ENCODE measurements at places on chromosomes 12 and 14.

GRCh38 chr12:102390068-102390467 is 90.3 kb downstream of the IGF1 start:
- DNase-seq: no peak

DNA sequence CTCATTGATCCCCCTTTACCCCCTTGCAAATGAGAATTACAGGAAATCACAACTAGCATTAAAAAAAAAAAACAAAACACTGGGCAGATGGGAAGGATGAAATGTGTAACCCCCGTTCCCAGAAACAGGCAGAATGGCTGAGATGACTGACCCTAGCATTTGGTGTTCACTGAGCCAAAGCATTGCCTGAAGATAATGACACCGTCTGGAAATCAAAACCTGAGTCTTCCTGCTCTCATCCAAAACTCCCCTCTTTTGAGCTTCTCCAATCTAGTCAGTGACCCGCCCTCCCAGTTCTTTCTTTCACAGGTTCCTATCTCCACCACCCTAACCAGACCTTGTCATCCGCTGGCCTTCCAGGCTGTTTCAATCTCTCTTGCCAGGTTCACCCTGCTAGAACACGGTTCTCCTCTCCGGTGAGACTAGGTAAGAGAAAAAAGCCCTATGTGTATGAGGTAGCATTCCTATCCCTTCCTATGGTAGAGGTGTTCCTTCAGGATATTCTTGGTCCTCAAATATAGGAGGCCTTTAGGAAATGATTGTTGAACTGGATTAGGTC is 21.3 kb downstream of the SUSD6 start:
- DNase-seq: no peak

GRCh38 chr12:32146074-32146873 is 39.6 kb downstream of the BICD1 start:
- no peak for DNase-seq

DNA sequence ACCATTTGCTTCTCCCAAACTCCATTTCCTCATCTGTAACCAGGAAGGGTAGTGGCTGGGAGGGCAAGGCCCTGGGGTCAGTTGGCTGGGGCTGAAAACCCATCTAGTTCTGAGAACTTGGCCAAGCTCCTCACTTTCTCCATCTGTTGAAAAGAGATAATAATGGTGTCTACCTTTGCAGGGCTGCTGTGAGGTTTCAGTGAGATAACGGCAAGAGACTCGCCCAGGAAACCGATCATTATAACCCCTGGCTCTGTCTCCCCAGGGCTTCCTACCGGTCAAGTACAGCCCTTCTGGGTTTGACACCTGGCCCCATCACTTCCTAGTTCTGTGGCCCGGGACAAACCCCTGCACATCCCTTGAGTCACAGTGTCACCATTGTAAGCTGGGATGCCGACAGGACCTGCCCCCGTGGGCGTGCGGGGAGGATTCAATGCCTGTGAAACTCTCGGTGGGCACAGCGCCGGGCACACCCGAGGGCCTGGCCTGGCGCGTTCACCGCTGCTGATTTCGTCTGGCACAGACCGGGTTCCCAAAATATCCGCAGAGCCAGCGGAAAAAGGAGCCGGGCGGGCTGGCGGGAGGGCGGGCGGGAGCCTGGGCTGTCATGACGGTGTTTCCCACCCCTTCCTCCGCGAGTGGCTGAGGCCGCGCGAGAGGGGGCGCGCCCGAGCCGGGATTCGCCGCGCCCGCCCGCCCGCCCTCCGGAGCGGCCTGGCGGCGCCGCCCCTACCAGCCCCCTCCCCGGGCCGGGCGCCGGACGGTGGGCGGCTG is 4.4 kb downstream of the KMT5A start:
- peak; percentile 65 for DNase-seq

- DNase-seq: no peak
These were observed 60.7 kb upstream of the MAP1LC3B2 start for GRCh38 chr12:116498471-116498870.

DNA sequence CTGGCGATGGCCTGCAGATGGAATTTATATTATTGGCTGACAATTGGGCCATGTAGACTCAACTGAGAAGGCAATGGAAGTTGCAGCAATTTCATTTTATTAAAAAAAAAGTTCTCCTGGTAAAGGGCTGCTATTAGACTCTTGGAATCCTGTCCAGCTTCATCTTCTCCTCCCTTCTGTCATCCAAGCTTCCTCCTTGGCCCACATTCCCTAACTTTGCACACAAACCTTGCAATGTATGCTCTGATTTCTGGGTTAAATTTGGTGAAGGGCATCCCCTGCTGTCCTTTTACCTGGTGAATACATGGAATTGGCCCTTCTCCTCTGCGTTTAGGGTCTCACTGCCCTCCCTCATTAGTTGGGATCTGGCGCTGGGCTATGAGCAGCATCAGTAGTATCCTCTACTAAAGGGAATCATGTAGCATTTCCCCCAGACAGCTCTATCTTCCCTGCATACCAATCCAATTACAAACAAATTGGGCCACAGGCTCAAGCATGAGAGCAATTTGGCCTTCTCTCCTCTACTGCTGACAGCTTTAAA is 336.9 kb downstream of the BMP4 start:
- no peak for DNase-seq

- peak; percentile 66 for DNase-seq
These were observed 13.3 kb downstream of the SLC15A4 start for GRCh38 chr12:128810182-128811127.

DNA sequence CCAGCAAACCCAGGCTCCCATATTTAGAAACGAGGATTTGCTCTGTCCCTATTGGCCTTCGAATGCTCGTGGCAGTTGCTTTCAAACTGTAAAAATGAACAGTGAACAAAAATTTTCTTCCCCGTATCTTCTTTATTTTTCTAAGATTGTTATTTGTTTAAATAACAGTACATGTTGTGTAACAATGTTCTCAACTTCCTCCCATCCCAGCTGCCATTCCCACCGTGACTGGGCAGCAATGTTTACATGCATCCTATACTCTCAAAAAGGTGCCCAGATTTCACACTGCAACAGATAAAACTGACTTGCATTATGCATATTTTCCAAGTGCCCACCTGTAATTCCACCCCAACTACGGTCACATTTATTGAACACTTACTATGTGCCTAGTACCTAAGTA is 12.8 kb downstream of the VCPKMT start:
- DNase-seq: no peak

GRCh38 chr12:2408262-2408661 is 355.5 kb downstream of the CACNA1C start:
- DNase-seq: no peak

DNA sequence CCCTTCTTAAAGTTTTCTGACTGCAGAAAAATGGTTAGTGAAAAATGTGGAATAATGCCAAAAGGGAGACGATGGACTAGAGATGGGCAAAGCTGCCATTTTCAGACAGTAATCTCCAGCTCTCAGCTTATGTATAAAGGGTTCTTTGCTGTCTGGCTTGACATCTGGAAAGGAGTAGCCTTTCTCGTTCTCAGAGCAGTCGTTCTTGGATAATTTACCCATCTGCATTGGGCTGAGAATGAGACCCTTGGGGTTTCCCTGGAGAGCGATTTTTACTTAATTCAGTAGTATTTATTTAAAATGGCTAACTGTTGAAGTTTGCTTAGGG is 1.2 kb downstream of the NUDT4 start:
- no peak for DNase-seq

- DNase-seq: no peak
These were observed 11.0 kb upstream of the HEBP1 start for GRCh38 chr12:13011098-13011497.

GRCh38 chr12:78835493-78835892 is 29.1 kb upstream of the SYT1 start:
- DNase-seq: no peak

- DNase-seq: no peak
These were observed 36.3 kb upstream of the SLC2A13 start for GRCh38 chr12:40142001-40142744.

GRCh38 chr12:111327474-111327873 is 41.4 kb downstream of the PHETA1 start:
- no peak for DNase-seq

GRCh38 chr12:2384533-2385351 is 332.0 kb downstream of the CACNA1C start:
- no peak for DNase-seq
